ENCODE measurements at places on chromosomes 5 and 9.

DNA sequence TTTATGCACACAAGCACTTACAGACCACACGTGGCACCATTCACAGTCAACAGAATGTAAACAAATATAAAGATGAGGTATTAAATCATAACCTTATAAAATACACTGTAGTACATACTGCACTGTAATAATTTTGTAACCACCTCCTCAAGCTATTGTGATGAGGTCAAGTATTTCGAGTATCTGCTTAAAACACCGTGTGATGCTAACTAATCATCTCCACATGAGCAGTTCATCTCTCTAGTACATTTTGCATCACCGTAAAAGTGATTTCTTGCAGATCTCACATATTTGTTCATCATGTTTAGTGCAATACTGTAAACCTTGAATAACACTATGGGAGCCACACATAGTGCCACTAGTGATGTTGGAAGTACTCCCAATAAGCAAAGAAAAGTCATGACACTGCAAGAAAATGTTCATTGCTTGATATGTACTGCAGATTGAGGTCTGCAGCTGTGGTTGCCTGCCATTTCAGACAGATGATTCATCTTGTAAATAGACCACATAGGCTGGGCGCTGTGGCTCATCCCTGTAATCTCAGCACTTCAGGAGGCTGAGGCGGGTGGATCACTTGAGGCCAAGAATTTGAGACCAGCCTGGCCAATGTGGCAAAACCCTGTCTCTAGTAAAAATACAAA is 44.3 kb downstream of the FOXB2 start:
- no peak for DNase-seq

DNA sequence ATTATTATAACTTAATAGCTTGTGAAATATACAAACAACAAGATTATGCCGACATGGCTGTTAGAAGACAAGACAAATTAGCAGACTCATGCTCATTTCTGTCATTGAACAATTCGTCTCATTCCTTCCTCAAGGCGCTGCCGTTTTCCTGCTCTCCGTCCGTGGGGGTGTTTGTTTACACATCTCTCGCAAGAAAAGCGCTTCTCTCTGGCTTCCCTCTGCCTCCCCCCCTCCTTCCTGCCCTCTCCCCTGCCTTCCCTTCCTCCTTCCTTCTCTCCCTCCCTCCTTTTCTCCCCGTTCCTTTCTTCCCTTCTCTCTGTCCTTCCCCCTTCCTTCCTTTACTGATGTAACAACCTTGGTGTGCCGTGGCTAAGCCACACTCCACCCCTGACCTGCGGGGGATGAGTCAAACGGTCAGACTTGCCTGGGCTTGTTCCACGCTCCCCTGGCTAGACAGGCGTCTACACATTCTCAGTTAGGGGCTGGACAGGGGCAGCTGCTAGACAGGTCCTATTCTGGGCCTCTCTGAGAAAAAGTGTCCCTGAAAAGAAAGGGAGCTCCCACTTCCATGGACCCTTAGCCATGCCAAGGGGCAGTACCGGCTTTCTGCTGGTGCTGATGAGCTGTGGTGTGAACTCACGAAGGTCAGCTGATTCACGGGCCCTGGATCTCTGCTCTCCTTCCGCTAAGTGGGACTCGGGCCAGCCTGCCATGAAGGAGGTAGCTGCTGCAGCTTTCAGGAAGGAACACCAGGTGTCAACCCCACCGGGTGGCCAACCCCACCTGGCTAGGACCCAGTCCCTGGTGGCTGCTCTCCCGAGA is 32.0 kb upstream of the SPTLC1 start:
- DNase-seq: no peak

GRCh38 chr5:25891691-25892090 is 1146.7 kb downstream of the CDH9 start:
- DNase-seq: no peak

DNA sequence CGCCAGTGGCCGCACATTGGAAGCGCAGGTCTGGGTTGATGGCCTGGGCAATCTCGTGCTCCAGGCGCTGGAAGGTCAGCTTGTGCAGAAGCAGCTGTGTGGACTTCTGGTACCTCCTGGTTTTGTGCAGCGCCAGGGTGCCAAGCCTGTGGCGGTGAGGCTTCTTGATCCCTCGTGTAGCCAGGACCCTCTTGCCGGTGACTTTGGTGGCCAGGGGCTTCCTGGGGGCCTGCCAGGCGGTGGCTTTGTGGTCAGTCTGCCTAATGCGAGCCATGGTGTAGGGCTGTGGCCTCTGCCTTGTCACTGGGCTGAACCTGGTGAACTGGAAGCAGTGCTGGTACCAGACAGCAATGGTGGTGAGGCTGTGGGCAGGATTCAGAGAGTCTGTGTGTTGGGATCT is 6.2 kb upstream of the TAF11L13 start:
- no peak for DNase-seq

GRCh38 chr5:172342918-172343317 is 59.4 kb upstream of the UBTD2 start:
- DNase-seq: no peak

- DNase-seq: no peak
Measured at GRCh38 chr9:131300444-131300843, 10.9 kb downstream of the PLPP7 start.

GRCh38 chr5:167639766-167640165 is 651.7 kb upstream of the WWC1 start:
- DNase-seq: no peak

DNA sequence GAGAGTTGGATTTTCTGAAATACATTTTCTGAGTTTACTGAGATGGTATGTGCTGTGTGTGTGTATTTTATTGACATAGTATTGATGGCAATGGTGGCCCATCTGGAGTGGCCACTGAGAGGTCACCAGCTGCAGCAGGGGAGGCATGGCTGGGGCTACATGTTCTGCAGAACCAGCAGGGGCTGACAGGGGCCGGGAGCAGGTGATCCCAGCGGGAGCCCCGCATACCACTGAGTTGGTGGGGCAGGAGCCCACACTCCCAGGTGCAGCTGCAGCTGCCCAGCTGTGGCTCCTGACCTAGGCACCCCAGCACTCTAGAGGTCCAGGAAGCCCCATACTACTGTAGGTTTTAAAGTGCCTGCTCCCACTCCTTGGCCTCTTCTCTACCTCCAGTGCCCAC is 1044.2 kb upstream of the CDH9 start:
- no peak for DNase-seq

- no peak for DNase-seq
Measured at GRCh38 chr9:124576751-124577150, 69.6 kb upstream of the NR5A1 start.

- no peak for DNase-seq
Measured at GRCh38 chr5:4245076-4245475, 649.4 kb downstream of the IRX1 start.

DNA sequence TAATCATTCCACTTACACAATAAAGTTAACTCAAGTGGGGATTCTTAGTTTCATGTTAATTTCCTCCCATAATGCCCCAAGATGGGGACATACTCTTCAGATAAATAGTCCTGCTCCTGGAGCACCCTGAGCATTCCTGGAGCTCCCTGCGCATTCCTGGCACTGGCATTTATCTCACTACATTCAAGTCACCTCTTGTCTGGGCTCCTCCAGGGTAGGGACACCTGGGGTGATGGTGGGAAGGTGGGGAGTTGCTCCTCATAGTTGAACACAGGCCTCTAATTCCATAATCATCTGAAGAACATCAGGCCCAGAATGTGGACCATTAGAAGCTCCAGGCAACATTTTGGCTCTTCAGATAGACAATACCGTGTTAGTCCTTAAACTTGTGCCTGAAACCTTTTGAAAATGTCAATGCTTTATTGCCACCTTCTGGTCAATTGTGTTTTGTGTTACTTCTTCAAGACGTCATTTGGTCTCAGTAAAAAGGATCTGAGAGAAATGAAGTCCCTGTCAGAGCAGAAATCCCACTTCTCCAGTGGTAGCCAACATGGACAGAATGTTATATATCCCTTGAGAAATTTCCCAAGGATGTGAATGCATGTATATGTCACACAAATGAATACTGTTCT is 14.2 kb upstream of the AGGF1 start:
- no peak for DNase-seq

GRCh38 chr5:138035605-138036537 is 3.0 kb upstream of the FAM13B start:
- peak; percentile 47 for DNase-seq

DNA sequence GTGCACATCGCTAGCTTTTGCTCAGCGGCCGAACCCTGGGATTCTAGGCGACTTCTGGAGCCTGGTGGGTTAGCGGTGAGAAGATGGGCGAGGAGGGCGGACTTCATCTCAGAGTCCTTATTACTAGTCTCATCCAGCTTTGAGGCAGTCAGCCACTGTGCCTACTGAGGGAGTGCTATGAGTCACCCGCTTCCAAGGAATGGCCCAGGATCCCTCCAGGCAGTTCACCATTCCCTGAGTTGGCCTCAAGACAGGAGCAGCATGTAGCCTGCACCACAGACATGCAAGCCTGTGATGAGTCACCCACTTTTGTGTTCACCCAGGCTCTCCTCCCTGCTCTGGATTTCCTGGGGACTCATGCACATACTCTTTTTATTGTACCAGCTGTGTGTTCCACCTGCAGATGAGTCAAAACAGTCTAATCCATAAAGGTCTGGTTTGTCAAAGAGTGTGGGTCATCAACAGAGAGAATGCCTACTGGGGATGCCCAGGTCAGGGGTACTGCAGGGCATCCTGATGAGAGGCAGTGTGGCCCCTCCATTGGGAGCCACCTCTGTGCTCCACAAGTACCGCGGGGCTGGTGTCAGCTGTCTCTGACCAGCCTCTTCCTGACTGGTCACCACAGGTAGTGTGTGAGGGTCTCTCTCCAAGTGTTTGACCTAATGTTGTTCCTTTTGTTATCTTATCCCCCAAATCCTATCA is 20.2 kb downstream of the SLC22A5 start:
- peak; percentile 40 for DNase-seq

DNA sequence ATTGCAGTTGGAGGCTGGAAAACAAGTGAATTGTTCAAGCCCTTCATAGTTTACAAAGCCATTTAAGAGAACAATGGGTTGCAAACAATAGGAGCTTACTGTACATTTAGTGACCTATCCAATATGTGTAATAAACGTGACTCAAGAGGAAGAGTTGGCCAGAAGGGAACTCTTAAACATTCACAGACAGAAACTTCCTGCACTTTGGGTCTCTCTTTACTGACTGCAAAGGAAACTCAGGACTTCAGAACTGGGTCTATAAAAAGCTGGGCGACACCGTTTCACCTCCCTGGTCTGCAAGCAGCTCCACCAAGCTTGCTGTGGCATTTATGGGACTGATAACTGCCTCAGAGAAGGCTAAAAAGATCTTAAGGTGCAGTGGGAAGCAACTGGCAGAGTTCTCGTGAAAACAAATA is 48.7 kb upstream of the SPATA31D4 start:
- DNase-seq: no peak

DNA sequence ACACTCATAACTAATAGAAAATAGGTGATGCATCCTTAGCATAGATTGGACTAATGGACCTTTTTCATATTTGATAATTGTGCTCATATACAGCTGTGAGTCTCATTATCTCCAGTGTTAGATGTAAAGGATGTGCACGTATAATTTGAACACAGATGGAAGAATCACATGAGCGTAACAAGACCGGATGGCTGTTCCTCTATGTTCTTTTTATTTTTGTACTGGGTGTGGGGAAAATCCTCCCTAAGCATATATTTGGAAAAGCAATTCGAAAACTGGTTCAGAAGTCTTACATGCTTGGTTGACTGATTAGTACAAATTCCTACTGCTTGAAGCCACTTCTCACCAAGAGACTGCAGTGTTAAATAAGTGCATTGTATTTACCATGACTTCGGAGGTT is 230.2 kb downstream of the AOPEP start:
- no peak for DNase-seq

DNA sequence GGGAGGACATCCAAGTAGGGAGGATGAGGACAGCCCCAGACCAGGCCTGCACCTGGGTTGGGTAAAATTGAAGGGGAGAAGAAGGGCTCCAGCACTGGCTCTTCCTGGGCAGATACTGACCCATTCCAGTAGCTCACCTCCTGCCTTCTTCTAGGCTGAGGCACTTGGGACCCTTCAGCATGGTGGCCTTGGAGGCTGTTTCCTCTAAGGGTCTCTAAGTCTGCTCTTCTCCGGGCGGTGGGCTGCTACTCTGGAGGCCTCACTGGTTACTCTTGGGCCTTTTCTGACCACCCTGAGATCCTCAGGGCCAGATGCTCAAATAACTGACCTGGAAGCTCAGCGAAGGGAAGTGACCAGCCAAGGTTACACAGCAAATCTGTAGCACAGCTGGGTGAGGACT is 2.8 kb upstream of the TIFAB start:
- DNase-seq: no peak

DNA sequence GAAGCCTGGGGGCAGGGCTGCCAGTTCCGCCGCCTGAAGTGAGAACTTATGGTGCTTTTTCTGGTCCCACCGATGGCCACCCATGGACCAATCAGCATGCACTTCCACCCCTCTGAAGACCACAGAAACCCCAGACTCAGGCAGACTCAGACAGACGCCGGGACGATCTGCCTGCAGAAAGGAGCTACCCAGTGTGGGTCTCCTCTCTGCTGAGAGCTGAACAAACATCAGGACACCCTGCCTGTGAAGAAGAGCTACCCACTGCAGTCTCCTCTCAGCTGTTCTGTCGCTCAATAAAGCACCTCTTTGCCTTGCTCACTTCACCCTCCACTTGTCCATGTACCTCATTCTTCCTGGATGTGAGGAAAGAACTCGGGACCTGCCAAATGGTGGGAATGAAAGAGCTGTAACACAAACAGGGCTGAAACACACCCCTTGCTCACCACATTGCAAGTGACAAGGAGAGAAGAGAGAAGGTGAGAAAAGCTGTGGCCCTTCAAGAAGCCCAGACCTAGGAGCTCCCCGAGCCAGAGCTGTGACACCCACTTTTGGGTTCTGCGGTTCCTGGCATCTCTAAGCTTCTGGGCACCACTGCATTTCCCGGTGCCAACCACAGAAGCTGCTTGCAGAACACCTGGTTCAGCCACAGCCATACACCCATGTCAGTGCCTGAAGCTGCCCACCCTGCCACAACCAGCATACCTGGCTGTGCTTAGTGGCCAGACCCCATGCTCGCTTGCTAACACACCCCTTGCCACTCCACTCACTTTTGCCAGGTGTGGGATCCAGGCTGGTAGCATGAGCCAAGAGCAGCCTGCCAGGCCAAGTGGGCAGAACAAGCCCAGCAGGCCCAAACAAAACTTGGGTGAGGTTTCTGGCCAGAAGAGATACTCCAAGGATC is 114.3 kb upstream of the TSLP start:
- no peak for DNase-seq

DNA sequence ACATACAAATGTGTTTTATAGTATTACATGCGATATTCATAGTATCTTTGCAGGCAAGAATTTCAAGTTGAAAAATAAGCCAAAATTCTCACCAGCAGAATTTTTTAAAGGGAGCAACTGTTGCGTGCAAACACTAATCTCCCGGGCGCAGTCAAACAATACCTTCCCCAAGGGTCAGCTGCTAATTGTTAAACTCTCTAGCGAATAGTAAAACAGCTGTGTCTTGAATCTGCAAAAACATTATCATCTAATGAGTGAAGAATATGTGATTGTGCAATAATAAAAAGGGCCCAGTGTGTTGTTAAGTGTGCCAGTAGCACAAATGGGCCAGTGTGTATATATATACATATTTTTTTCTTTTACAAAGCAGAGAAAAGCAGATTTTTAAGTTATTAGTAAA is 131.4 kb downstream of the CCDC192 start:
- DNase-seq: no peak
